ENCODE measurements at places on chromosomes 13 and 19.

DNA sequence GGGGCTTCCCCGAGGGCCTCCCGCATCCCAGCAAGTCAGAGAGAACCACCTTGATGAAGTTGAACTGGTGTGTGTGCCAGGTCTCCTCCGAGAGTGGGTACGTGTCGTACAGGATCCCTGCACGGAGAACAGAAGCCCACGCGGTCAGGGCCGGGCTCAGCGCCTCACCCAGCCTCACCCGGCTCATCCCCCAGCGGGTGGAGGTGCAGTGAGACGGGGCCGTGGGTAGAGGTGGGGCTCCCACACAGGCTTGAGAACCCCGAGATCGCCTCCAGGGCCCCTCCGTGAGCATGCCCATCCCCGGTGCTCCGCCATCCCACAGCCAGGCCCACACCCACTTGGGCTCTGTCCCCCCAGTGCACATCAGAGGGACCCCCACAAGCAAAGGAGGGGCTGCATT lies 2.3 kb downstream of the GAMT start:
- no peak for DNase-seq

DNA sequence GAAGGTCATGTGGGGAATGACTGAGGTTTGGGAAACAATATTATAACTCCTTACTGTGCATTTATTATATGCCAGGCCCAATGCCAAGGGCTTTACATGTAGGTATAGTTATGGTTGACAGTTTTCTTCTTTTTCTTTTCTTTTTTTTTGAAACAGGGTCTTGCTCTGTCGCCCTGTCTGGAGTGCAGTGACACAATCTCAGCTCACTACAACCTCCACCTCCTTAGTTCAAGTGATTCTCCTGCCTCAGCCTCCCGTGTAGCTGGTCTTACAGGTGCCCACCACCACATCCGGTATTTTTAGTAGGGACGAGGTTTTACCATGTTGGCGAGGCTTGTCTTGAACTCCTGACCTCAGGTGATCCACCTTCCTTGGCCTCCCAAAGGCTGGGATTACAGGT lies 13.8 kb downstream of the RTN2 start:
- DNase-seq, result no peak

DNA sequence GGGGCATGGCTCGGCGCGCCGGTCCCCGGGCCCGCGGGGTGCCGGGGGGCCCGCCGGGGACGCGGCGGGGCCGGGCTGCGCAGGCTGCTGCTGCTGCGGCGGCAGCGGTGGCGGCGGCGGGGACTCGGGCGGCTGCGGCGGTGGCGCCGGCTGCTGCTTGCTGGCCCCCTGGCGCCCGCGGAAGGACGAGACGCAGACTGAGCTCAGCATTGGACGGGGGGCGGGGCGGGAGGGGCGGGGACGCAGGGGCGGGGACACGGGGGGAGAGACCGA lies 368 bp downstream of the KCNC3 start:
- no peak for DNase-seq

- no peak for DNase-seq
Measured at GRCh38 chr13:40109351-40109844, 453.9 kb downstream of the COG6 start.

DNA sequence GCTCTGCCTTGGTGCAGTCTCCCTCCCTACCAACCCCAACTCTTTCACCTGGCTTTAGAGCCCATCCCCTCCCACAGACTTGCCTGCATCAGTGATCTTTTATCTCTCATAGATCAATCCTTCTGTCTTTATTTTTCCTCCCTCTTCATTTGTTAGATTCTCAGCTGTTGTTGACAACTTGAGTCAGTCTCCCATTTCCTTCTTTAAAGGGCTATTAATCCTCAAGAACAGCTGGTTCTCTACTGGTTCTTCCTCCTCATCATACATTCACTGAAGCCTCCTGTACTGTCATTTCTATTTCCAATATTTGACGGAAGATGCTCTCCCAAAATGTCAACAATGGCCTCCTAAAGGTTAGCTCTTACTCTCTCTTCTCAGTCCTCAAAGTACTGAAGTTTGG lies 408.2 kb downstream of the TBC1D4 start:
- DNase-seq, result no peak

GRCh38 chr19:57747472-57747807 lies 825 bp downstream of the ZNF776 start:
- no peak for DNase-seq

GRCh38 chr19:38917516-38917915 lies 5.5 kb upstream of the CCER2 start:
- DNase-seq, result no peak

GRCh38 chr19:14510311-14511228 lies 7.6 kb downstream of the DNAJB1 start:
- no peak for DNase-seq

Measured in 8988T (cell line).